Fibroblast of skin of scalp (primary cell): ENCODE measurements at places on chromosomes 6 and 20.

DNA sequence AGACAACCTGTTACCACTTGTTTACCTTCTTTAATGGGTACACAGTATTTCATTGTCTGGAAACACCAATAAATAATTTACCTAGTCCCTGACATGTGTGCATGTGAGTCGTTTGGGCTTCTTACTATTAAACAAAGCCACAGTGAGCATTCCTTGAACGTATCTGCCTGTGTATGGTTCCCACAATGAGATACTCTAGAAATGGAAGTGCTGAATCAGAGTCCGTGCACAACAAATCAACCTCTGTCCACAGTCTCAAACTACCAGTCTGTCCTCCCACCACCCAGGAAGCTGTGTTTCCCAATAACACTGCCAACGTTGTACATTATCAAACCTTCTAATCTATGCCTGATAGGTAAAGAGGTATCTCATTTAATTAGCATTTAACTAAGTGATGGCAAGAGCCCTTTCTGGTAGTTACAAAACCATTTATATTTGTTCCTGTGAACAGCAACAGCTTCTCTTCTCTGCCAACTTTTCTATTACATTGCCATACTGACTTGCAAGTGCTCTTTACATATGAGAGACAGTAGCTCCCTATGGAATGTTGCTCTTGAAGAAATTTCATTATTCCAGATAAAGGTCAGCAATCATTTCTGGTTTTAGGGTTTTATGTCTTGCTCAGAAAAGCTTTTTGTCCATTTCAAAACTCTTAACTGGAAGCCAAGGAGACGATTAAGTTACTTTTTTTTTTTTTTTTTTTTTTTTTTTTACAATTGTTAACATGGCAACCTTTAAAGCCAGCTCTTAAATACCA is 14.7 kb downstream of the JAG1 start:
- no peak for DNase-seq

DNA sequence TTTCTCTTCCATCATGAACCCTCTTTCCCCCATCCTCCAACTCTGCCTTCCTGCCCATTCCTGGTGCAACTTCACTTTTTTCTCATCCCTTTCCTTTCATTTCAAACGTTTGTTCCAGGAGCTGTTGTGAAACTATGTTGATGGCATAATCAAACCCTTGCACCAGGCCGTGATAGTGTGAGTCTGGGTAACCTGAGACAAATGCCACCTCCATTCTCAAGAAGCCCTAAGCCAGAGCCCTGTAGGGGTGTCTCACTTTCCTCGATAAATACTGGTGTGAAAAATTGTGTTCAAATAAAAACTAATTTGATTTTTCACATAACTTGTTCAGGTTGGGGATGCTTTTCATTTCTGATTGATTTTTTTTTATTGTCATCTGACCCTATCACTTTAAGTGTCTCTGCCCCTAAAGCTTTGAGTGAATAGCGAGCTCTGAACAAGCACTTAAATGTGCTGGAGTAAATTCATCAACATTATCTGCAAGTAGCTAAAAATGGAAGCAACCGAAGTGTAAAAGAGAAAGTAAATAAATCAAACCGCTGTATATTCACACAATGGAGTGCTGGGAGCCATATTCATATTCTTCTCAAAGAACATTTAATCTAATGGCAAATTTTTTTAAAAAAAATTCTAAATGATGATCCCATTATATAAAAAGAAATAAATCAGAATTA is 303.1 kb upstream of the CDYL start:
- no peak for DNase-seq

DNA sequence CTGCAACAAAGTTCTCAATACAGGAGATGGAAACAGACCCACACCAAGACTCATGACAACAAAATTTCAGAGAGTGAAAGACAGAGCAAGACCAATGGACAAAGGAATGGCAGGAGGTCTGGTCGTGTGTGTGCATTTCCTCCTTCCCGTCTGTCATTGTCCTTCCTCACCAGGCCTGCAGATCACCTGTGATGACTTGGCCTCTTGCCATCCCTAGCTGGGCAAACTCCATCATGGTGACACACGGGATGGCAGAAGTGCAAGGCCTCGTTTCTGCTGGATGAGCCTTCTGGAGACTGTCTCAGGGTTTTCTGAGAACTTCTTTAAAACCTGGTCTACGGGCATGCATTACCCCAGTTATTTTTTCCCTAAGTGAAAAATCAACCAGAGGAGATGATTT is 49.2 kb downstream of the RPP21 start:
- no peak for DNase-seq

GRCh38 chr6:93786474-93787330 is 367.3 kb upstream of the EPHA7 start:
- DNase-seq, result no peak

GRCh38 chr20:57908704-57909630 is 199.2 kb upstream of the PMEPA1 start:
- DNase-seq, result no peak

DNA sequence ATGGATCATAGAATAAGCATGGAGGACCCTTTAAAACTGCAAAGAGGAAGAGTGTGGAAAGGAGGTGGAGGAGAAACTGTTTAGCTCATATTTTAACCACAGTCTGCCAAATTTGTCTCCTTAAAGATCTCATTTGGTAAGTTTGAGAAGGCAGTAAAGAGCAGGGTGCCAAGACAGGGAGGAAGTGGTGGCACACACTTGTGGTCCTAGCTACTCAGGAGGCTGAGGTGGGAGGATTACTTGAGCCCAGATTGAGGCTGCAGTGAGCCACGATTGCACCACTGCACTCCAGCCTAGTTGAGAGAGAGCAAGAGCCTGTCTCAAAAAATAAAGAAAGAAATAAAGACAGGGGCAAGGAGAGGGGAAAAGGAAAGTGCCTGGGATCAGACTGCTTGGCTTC is 16.8 kb upstream of the DCBLD1 start:
- DNase-seq, result no peak

GRCh38 chr6:158174514-158174913 is 6.4 kb downstream of the GTF2H5 start:
- DNase-seq, result peak; percentile 96

GRCh38 chr6:128806261-128806660 is 76.7 kb upstream of the LAMA2 start:
- DNase-seq, result no peak

DNA sequence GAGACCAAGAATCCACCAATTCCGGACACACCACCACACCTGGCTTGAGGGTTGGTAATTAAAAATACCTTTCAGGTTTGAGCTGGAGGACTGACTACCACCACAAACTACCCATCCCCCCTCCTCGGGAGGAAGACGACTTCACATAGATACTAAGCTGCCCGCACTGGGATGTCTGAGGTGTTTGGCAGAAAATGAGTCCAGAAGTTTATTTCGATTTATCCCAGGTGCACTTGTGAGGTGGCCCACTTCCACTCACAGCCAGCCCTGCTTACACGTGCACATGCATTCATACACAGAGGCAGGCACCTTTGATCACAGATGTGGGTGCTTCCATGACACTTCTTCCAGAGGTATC is 187.1 kb downstream of the ID4 start:
- DNase-seq, result no peak

DNA sequence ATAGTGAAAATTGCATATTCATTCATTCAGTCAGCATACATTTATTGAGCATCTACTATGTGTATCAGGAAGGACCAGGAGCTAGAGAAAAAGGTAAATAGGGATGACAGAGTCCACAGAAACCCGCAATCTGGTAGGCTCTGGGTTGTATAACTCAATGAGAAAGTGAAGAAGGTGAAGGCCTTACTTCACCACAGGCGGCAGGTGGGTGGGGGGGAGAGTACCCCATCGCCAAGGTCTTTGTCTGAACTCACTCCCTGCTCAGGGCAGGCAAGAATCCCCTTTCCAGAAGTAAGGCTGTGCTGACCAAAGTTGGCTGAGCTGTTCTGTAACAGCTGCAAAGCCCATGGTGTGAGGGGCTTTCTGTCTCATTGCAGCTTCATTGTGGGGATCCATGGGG is 81.3 kb downstream of the CDH26 start:
- no peak for DNase-seq

DNA sequence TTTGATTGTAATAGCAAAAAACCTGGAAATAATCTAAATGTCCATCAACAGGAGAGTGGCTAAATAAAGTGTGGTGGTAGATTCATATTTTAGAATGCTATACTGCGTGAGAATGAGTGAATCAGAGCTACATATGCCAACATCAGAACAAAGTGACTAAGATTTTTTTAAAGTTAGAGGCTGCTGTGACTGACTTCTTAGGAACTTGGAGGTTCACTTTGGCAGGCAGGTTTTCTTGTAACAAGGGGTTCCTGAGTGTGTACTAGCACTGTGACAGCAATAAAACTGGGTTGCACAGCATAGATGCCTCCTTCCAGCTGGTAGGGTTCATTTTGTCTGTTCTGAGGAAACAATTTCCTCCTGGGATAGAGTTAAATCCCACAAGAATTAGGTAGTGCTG is 75.3 kb upstream of the ENPP5 start:
- no peak for DNase-seq

DNA sequence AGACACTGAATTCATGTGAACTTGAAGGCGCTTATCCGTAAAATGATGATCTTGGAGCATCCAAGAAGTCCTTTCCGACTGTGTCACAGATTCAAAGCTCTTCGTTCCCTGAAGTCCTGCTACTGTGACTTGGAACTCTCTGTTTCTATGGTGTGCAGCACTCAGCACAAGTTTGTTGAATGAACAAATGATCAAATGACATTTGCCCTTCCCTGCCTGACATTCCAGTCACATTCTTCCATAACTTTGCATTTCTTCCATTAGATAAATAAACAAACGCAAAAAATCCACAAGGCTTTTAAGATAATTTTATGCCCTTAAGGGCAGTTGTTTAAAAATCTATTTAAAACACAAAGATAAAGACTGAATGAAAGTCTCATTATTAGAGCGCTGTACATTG is 39.9 kb downstream of the SGK1 start:
- DNase-seq, result no peak
